ENCODE measurements at places on chromosomes 16 and 17. TPM values are rescaled to one million over a fixed set of nuclear protein-coding genes. Genes with fewer than 3 reads are reported as not detected.

Gene TP53TG3D
- 0.94 TPM for total RNA-seq

Gene VPS9D1
- total RNA-seq = 4.9 TPM

Gene RNF151
- total RNA-seq = not detected

Gene TM4SF5
- 1.2 TPM for total RNA-seq

Gene RNF135
- 26.4 TPM for total RNA-seq

Gene CD300H
- 0.67 TPM for total RNA-seq

Gene RNF112
- 0.98 TPM for total RNA-seq

Gene KRTAP4-5
- not detected for total RNA-seq

Gene TP53TG3F
- total RNA-seq = not detected

Gene SRSF2
- 450 TPM for total RNA-seq

Gene EEF2K
- total RNA-seq = 17.3 TPM

Gene KRTAP9-1
- total RNA-seq = not detected

Gene TBC1D16
- 11.9 TPM for total RNA-seq

Gene TBC1D3E
- not detected for total RNA-seq

Gene ARHGDIG
- 3.2 TPM for total RNA-seq

Gene TBC1D3B
- 3.5 TPM for total RNA-seq

Gene CYGB
- 1.4 TPM for total RNA-seq

Gene ABCA8
- 0.40 TPM for total RNA-seq

All from A549 treated with ZK216348 at 1 μM for 4 hours (cell line).